ENCODE measurements at places on chromosomes 2 and 18. TPM values are rescaled to one million over a fixed set of nuclear protein-coding genes. Genes with fewer than 3 reads are reported as not detected.
A peak's percentile ranks its signal among the peaks of the same experiment; 100 is the strongest.

Gene DLX1
- total RNA-seq = 1.4 TPM

Gene MAB21L4
- total RNA-seq = 4.5 TPM

Gene ABHD1
- 0.10 TPM for total RNA-seq

Gene LAMA3
- total RNA-seq = 60.6 TPM

Gene ARHGEF4
- 19.9 TPM for total RNA-seq

GRCh38 chr2:219125225-219125885 is 35.3 kb downstream of the NHEJ1 start:
- no peak for DNase-seq

GRCh38 chr2:240947607-240948006 is 41.5 kb downstream of the CROCC2 start:
- no peak for DNase-seq

- DNase-seq = peak; percentile 64
Observed at GRCh38 chr2:241877989-241878970, 8.8 kb downstream of the RTP5 start.

DNA sequence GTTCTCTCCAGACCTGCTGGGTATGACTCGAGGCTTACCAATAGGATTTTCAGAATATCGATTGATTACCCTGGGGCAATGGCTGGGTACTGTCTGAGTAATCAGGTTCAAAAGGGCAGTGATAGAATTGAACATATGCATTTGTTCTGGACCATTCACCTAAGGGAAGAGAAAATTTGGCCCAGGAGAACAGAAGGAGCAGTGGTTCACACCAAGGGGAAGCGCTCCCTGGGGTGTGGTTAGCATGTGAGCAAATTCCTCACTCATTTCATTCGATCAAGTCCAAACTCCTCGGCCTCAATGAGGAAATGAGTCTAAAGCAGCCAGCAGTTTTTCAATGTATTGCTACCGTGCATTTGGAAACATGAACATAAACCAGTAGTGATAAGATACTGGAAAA is 55.6 kb downstream of the CYP26B1 start:
- DNase-seq = no peak

DNA sequence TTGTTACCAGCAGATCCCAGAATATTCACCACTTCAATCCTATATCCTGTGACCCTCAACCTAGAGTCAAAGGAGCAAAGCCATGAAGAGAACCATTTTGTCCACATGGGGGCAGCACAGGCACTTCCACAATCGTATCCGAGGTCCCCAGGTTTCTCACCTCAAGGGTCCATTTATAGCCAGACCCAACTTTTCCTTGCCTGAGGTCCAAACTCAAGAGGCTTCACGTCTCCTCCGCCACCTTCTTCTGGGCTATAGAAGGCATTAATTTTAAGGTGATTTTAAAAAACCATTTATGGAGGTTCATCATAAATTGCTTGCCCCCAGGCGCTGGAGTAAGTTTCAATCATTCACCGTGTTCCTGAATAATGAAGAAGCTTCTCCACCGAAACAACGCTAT is 111.6 kb upstream of the NABP1 start:
- DNase-seq = no peak

DNA sequence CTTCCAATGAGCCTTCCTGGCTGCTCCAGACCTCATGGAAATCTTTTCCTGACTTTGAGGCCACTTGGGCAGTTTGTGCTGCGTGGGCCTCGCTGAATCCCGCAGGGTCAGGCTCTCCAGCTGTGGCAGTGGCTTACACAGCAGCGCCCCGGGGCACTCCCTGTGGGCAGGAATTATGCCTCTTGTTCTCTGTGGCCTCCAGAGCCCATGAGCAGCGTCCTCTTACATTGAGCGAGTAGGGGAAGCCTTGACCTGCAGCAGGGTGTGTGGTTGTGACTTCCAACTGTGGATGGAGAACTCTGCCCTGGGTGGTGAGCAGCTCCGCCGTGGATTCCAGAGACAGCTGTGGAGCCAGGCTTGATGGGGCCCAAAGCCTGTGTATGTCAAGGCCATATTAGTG is 180.8 kb downstream of the GLI2 start:
- DNase-seq = no peak

DNA sequence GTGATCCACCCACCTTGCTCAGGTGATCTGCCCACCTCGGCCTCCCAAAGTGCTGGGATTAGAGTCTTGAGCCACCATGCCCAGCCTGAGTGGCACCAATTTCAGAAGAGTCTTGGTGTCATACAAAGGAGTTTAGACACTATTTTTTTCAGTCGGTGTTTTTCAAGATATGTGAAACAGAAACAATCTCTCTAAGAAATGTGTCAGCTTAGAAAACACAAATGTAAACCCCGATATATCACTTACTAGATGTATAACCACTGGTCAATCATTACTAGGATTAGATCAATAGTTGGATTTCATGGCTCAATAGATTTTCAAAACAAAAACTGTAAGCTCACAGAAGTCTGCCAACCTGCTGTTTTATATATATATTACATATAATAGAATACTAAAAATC is 67.2 kb upstream of the FRZB start:
- no peak for DNase-seq

DNA sequence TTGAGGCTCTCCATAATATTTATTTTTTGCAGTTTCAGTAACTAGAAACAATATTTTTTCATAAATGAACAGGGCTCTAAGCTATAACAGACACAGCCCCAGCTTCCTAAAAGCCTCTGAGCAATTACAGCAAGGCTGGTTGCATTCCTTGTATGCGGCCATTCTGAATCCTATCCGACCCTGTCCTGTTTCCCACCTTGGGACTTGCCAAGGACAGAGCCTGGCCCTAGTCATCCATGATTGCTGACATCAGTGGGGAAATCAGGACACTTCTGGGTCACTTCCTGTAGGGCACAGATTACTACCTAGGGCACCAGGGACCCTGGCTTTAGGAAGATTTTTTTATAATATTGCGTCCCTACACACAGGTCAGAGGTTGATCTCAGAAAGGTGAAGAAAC is 5.5 kb downstream of the TMEM177 start:
- DNase-seq = no peak

DNA sequence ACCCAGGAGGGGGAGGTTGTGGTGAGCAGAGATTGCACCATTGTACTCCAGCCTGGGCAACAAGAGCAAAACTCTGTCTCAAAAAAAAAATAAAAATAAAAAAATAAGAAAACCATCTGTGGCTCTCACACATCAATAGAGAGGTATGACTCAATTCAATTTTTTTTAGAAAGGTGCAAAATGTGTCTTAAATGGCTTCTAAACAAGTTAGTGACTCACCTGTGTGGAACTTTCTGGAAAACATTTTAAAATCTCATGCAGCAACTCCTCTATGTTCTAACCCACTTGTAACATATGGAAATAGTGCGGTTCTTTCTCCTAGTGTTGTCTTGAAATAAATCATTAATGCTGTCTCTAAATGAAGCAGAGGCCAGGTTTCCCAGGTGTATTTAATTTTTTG is 10.7 kb upstream of the SULT1C4 start:
- no peak for DNase-seq

DNA sequence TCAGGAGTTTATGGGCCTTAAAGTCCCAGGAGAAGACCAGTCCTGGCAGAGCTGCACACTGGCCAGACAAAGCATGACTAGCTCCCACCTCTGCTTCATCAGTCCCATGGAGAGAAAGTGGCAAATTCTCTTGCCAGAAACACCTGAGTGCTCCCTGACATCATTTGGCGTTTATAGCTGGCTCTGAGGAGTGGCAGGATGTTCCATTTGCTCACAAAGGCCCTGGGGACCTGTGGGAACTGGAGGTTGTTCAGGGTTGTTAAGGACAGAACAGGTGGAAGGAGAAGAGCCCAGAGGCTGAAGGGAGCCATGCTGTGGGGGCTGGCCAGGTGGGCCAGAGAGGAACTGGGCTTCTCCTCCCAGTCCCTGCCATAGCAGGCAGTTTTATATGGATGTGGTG is 56.1 kb downstream of the RPL37A start:
- DNase-seq = no peak

GRCh38 chr2:17270894-17271293 is 247.3 kb downstream of the RAD51AP2 start:
- no peak for DNase-seq

DNA sequence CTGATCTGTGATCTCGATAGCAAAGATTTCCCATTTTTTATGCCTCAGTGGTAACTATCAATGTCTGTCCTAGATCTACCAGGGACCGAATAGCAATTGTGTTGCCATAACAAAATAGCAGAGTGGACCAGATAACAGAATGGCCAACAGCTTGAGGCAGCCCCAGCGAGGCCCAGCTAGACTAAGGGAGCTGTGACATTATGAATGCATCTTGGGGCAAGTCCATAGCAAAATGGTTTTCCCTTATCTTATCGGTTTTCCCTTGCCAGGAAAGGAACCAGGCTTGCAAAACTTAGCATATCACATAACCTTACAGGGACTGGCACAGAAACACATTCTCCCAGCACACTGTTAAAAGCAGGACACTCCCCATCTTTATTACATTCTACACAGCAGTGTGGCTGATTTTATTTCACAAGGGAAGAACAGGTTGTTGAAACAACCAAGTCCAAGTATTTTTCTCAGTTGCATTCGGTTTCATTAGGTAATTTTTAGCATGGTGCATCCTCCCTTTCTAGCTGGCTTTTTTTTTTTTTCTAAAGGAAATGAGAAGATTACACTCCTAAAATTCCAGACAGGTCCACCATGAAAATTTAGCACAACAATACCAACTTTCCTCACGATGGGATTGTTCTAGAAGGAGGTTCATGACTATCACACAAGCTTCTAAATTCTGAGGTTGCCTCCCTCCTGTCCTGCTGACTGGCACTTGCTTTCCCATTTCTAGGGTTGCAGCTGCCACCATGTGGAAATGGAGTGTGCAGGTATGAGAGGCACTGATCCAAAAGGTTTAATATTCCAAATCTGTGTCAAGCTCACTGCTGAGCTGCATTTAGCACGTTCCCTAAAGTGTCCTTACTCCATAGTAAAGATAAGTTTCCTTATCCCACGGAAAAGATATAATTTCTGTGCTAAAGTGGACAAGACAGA is 97.0 kb upstream of the SLC35G4 start:
- DNase-seq = no peak

GRCh38 chr2:233481368-233482142 is 85.0 kb downstream of the USP40 start:
- no peak for DNase-seq

DNA sequence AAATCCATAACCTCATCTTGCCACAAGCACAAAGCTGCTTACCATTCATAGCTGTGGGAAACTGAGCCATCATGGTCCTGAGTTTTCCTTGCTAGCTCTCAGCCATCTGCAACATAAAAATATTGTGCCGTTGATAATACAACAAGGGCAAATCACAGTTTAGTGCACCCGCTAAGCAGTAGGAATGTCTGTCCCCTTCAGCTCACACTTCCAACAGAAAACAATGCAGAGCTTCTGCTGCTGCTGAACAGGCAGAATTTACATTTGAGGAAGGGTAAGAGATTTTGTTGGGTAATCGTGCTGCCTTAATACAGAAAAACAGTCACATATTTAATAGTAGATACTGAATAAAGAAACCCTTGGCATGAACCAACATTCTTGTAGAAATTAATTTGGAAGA is 32.3 kb downstream of the ITSN2 start:
- no peak for DNase-seq

- no peak for DNase-seq
Observed at GRCh38 chr2:223944166-223944702, 901 bp downstream of the WDFY1 start.

DNA sequence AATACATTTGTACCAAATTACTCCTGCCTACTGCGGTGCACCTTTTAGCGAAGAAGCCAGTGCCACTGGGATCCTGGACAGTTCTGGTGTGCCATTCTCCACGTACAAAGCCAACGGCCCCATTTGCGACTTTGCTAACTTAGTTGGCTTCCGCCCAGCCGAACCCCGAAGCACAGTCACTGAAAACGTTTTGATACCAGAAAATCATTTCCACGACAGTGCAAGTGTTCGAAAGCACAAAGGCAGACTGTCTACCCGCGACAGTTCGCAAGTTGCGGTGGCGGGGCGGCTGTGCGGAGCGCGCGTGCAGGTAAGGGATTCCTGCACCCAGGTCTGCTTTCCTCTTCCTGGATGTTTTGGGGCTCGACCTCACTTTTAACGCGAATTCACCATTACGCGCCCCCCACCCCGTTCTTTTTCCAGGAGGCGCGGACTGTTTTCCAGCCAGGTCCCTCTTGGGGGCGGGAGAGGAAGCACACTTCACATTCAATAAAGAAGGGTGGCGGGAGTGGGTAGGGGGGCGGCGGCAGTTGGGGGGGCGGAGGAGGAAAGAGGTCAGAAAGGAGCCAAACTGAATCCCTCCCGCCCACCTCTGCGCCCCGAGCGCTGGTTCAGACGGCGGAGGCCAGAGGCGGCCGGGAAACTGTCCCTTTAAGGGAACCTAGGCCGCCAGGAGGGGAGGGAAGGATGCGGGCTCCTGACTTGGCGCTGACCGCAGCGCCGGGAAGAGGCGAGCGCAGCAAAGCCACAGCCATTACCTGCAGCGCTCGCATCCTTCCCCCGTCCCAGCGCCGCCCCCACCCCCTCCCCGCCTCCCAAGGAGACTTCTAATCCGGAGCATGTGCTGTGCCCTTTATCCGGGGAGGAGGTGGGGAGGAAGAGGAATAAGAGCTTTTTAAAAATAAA is 107.4 kb upstream of the KCTD1 start:
- no peak for DNase-seq

- DNase-seq = no peak
Observed at GRCh38 chr18:8794156-8794933, 89.0 kb downstream of the MTCL1 start.

GRCh38 chr2:43169987-43170386 is 56.4 kb downstream of the ZFP36L2 start:
- no peak for DNase-seq

DNA sequence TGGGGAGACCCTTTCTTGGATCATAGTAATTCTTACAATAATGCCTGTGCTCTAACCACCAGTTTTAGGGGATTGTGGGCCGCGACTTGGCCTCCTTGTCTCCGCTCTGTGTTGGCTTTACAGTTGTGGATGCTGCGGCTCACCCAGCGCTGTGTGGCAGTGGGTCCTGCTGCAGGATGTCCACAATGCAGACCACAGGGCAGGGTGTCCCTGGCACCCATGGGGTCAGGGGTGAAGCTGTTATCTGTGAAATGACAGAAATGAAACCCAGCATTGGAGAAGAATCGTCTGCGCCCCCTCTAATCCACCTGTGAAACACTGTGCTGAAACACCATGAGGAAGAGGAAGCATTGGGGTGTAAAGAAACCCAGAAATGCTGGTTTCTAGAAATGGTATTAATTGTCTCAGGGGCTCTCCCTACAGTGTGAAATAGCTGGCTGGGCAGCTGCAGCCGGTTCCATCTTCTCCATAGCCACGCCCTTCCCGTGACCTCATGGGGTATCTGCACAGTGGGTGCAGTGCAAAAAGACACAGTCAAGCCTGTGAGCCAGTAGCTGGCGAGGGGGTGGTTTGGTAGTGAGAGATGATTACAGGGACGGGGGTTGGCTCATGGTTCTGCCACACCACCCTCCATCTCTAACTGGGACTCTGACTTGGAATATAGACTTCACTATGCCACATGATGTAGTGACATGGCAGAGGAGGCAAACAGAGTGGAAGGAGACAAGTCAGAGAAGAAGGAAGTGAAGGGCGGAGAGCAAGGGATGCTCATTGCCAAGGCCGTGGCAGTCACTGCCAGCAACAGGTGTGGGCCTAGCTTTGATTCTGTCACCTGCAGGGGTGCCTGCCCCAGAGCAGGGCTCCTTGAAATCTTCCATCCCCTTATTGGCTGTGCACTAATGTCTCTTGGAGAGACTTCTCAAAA is 16.2 kb downstream of the INPP4A start:
- DNase-seq = no peak

GRCh38 chr18:35808796-35809195 is 163.7 kb upstream of the RMP24 start:
- no peak for DNase-seq

GRCh38 chr2:234790380-234790779 is 161.4 kb upstream of the SH3BP4 start:
- DNase-seq = no peak
